SHP77 treated with DMSO at 0.1 percent for 48 hours (cell line): ENCODE measurements at places on chromosomes 12 and 14.

GRCh38 chr12:39331539-39332261 is 111.2 kb downstream of the KIF21A start:
- no peak for DNase-seq

- DNase-seq = no peak
These were observed 16.4 kb downstream of the FOS start for GRCh38 chr14:75295061-75295461.

GRCh38 chr12:62599854-62600437 is 133.3 kb downstream of the MON2 start:
- no peak for DNase-seq

DNA sequence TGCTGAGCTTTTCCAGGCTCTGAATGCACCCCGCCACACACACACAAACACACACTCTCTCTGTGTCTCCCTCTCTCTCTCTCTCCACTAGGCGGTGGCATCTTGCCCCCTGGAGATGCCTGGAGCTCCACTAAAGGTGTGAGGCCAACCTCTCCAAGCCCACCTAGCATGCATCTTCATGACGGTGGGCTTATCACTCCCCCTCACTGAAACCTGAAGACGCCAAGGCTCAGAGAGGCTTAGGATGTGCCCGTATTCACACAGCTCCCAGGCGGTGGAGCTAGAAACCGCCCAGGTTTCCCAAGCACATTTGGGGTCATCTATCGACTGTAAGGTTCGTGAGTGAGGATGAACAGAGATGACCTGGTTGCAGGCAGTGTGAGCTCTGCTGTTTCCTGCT is 42.6 kb upstream of the BCL11B start:
- no peak for DNase-seq

- DNase-seq = peak; percentile 53
These were observed 18.8 kb upstream of the GAS2L3 start for GRCh38 chr12:100554608-100555077.

DNA sequence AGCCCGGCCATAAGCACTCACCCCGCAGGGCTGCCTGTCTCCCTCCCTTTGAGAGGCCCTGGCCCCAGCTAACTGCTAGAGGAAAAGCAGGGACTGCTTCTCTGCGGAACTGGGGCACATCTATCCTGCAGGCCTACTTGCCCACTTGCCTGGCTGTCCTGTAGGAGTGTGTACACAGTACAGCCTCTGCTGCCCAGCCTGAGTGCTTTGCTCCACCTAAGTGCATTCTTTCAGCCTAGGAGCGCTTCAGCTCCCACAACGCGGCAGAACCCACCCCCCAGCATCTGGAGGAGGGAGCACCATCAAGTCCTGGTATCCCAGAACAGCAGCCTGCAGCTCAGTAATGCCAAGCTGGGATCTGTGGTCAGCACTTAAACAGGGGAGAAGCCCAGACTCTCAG is 79.9 kb upstream of the CD163 start:
- DNase-seq = no peak

DNA sequence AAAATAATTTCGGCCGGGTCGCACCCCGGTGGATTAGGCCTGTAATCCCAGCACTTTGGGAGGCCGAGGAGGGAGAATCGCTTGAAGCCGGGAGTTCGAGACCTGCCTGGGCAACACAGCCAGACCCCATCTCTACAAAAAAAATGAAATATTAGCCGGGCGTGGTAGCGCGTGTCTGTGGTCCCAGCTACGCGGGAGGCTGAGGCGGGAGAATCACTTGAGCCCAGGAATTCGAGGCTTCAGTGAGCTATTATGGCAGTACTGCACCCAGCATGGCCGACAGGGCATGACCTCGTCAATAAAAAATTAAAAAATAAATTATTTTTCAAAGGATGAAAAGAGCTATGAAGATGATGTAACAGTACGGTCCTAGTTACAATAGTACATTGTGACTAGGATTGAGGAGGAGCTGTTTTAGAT is 523 bp downstream of the GTF2H3 start:
- DNase-seq = no peak

DNA sequence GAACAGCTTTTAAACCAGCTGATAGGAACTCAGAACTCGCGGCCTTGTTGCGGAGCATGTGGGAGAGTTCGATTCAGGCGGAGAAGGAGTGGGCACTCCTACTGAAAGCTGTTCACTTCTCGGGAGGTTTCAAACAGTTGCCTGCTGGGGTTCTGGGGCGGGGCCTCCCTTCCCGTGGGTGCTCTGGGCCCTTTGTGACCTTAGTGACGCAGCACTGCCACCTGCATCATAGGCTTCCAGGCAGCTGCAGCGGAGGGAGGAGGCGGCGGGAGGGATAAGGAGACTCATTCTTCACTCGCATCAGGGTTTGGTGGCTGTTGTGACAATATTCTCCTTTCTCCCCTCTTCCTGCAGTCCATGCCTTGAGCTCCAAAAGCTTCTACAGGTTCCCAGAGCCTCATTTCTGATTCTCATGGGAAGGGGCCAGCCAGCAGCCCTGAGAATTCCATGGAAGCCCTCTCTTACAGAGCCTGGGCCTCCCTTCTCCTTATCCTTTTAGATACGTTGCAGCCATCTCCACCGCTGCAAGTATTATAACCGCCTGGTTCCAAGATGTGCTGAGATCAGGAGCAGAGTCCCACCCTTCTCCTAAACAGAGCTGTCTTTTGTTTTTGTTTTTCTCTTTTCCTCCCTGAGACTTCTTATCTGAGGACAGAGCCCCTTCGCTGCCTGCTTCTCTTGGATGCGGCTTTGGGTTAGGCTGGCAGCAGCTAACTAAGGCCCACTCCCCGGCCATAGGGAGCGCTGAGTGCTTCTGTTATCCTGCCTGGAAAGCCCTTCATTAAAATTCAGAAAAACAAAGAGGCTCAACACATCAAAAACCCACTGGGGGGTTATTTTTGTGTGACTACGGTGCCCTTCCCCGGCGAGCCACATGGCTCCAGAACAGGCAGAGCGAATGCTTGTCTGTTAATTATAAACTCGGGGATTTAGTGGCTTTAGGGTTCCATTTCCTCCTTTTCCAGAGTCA is 67.6 kb upstream of the GPATCH2L start:
- no peak for DNase-seq

DNA sequence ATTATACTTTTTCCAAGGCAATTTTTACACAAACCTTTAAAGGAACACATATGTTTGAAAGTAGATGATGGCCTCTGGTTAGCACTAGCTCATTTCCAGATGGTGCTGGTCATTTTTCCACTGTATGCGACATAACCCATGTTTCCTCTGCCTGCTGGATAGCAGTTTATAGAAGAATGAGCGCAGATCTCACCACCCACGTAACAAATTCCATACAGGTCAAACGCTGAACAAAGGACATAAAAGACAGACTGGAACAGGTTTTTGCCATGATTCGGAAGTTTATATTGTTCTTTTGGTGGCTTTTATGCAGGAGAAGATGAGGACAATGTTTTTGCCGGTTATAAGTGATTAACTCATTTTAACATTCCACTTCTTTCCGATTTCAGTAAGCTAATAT is 30.7 kb downstream of the PPP1R36 start:
- no peak for DNase-seq

- DNase-seq = no peak
These were observed 354.6 kb downstream of the NRXN3 start for GRCh38 chr14:78524766-78525165.

DNA sequence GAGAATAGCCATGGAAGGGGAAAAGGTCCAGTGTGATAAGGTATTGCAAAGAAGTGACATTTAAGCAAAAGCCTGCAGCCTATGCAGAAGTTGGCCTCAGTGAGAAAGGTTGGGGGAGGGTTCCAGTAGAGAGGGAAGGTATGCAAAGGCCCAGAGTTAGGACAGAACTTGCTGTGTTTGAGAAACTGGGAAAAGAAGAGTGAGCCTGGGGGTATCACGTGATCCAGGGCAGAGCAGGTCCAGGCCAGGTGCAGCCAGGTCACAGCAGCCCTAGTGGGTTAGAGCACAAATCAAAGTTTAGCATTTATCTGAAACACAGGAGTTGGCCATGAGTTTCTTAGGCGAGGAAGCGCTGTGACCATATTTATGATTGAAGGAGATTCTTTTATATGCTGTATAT is 1.6 kb downstream of the SERPINA5 start:
- no peak for DNase-seq

DNA sequence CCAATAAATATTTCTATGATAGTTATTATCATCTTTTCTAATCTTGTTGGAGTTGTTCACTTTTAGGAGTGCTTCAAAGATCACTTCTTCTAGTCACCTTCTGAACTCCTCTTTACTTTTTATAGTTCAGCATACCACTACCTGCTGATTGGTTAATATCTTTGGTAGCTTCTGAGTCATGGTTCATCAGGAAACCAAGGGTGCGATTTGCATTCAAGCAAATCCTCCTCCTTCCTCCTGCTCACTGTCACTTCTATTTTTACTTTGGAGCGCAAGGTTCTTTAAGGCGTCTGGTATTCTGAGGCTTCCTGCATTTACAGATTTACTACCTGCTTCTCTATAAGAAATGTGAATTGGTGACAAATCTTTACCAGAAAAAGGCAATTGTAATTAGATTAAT is 24.0 kb downstream of the SYT1 start:
- no peak for DNase-seq

DNA sequence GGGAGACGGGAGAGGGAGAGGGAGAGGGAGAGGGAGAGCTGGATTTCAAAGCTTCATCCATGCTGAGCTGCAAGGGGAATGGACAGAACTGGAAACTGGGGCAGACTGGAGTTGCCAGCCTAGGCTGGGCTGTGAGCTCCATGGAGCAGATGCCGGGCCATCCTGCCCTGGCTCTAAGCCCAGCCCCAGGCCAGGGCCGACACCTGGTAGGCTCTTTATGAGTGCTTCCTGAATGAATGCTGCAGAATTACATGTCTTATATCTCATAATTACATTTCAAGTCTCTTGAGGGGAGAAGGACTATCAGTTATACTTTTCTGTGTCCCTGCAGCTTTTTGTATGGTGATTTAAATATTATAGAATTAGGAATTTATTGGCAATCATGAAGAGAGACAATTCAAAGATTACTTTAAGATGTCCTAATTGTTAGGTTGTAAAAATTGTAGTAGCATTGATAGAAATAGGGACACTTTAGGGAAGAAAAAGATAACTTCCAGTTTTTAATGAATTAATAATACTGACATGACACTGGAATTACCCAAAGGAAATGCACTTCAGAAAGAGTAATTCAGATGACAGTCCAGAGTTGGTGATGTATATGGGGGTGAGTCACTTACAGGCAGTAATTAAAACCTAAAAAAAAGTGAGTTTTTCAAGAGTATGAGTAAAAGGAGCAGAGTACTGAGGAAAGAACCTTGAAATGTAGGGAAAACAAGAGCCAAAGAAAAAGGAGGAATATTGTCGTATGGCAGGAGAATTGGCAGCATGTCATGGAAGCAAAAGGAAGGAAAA is 29.0 kb downstream of the SCYL2 start:
- no peak for DNase-seq

DNA sequence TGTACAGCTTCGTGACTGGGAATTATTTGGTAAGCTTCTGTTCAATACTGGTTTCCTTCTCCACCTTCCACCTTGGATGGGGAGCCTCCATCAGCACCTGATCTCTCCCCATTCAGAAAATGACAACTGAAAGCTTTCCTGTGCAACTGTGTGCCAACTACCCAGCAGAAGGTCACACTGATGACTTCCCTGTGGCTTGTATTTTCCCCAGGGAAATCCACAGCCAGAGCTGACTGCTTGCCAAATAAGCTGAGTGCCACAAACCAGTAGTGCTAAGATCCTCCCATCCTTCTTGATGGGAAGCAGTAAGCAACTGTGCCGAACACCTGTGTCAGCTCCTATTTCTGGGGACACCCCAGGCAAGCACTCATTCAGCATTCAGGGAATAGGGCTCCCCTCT is 257.2 kb upstream of the SOX5 start:
- DNase-seq = no peak

GRCh38 chr14:81272317-81272716 is 51.6 kb upstream of the GTF2A1 start:
- DNase-seq = no peak

GRCh38 chr14:96400495-96400894 is 8.6 kb downstream of the AK7 start:
- DNase-seq = no peak

DNA sequence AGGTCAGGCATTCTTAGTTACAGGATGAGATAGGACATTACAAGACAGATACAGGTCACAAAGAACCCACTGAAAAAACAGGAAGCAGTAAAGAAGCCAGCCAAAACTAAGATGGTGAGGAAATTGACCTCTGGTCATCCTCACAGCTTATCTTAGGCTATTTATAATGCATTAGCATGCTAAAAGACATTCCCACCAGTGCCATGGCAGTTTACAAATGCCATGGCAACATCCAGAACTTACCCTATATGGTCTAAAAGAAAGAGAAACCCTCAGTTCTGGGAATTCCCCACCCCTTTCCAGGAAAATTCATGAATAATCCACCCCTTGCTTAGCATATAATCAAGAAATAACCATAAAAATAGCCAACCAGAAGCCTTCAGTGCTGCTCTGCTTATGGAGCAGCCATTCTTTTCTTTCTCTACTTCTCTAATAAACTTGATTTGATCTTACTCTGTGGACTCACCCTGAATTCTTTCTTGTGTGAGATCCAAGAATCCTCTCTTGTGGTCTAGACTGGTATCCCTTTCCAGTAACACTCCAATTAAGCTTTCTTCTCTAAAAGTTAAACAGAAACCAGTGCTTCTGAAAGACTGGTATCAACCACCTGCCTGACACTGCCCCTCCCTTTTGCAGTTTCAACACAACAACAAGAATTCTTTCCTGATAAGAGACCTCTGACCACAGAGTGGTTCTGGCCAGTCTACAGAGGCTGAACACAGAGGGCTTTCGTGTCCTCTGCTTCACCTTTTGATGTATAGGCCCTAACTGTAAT is 86.9 kb downstream of the BCAT1 start:
- no peak for DNase-seq

GRCh38 chr14:50649691-50650090 is 18.4 kb downstream of the SAV1 start:
- DNase-seq = no peak

GRCh38 chr12:14454098-14454907 is 88.8 kb downstream of the ATF7IP start:
- DNase-seq = peak; percentile 2

- no peak for DNase-seq
These were observed 31.8 kb upstream of the RPH3A start for GRCh38 chr12:112759786-112760185.

DNA sequence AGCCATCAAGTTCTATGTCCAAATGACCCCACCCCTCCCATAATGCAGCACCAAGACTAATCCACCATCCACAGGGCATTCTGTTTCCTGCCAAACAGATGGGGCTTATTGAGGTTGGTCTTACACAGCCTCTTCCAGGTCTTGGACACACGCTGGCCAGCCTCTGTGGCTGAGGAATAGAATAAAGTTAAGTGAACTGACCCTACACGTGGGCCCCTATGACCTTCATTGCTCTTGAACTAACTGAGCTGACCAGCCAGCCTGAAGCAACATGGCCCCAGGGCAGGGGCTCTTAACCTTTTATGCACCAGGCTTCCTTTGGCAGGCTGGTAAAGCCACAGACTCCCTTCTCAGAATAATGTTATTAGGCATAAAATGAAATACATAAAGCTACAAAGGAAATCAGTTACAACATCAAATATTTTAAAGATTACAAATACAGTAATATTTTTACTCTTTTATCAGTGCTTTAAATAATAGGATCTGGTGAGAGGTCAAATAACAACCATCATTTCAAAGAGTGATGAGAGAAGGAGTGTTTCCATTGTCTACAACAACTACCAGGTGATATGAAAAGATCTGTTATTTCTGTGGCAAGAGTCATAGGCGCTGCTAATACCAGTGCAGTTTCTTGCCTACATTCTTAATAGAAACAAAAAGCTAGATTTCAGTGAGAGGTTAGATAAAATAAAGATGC is 192.9 kb upstream of the NUDT4 start:
- no peak for DNase-seq
